ENCODE measurements at places on chromosomes 4 and X.

- ATAC-seq, result no peak
Observed at GRCh38 chr4:162364651-162365050, 200.9 kb upstream of the FSTL5 start.

GRCh38 chrX:111284631-111285293, 14.5 kb upstream of the CAPN6 start:
- no peak for ATAC-seq

- peak; percentile 9 for ATAC-seq
Observed at GRCh38 chr4:184653650-184654049, 4.1 kb downstream of the PRIMPOL start.

DNA sequence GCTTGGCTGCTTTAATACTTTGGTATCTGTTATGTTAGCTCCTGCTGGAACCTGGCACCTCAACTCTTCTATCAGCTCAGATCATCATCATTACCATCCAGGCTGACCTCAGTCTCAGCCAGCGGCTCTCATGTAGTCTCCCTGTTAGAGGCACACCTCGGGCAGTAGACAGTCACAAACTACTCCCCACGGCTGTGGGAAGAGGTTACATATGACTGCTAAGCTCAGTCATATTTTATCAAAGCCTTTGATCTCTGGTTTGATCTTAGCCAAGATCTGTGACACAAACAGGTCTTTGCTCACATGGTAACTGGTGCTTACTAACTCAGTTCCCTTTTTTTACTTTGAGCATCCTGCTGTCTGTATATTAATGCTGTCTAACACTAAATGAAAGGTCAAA, 384.9 kb downstream of the CENPC start:
- ATAC-seq, result peak; percentile 73

- no peak for ATAC-seq
Observed at GRCh38 chrX:22163326-22163725, 109.4 kb upstream of the CBLL2 start.

- ATAC-seq, result no peak
Observed at GRCh38 chr4:8842614-8843013, 29.0 kb downstream of the HMX1 start.

DNA sequence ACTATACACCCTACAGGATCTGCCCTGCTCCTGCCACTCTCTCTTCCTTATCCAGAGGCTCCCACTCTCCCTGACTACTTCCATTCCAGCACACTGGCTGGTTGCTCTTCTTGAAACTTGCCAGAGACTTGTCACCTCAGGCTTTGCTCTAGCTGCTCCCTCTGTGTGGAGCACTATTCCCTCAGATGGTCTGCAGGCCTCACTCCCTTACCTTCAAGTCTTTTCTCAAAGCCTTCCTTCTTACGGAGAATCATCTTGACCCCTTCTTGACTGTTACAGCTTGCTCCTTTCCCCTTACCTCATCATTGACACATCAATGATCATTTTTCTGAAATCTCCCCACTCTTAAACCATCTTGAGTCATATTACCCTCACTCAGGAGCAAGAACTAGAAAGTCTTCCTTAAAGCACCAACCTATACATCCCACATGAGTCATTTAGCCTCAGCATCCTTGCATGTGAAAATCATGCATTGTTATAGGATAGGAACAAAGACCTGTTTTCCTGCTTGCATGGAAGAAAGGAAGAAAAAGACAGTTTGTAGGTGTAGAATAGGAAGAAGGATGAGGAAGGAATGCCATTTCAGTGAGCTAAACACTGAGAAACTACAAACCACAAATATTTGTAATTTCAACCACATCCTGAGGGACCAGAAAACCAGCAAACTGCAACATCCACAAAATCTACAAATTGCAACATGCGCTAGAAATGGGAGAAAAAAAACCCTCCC, 55.7 kb downstream of the ANTXR2 start:
- no peak for ATAC-seq

DNA sequence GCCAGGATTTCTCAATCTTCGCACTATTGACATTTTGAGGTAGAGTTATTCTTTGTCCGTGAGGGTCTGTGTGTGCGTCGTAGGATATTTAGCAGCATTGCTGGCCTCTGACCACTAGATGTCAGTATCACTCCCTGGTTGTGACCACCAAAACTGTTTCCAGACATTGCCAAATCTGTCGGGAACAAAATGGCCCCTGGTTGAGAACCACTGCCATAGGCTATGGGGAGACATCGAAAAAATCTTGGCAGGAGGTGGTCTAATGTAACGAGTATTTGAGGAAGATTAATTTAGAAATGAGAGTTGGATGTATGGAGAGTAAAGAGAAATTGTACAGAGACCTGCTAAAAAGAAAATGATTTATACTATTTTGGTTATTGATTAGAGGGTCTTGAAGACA, 108.4 kb downstream of the DOCK11 start:
- ATAC-seq, result peak; percentile 49

DNA sequence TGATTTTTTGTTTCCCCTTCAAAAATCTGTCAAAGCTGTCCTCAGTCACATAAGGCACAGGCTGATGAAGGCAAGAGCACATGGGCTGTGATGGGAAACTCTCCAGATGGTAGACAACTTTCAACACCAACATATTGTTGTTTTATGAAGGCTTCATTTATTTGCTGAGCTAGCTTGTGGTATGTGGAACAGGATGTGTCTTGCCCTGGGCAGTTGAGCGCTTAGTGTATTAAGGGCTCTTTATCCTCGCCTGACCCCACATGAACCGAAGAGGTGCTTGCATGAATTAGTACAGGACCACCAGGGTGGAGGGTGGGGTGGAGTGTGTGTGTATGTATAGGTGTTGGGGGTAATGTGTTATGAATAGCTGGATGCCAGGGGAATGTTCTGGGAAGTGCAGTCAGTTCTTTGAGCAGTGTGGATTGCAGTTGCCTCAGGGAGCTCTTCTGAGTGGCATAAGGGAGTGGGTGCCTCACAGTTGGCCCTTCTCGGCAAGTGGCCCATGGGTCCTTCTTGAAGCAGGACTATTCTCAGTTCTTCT, 103.1 kb downstream of the PHEX start:
- ATAC-seq, result peak; percentile 62

- ATAC-seq, result no peak
Observed at GRCh38 chr4:83107631-83108030, 6.9 kb downstream of the PLAC8 start.

- ATAC-seq, result no peak
Observed at GRCh38 chrX:53440101-53440500, 5.9 kb upstream of the HSD17B10 start.

DNA sequence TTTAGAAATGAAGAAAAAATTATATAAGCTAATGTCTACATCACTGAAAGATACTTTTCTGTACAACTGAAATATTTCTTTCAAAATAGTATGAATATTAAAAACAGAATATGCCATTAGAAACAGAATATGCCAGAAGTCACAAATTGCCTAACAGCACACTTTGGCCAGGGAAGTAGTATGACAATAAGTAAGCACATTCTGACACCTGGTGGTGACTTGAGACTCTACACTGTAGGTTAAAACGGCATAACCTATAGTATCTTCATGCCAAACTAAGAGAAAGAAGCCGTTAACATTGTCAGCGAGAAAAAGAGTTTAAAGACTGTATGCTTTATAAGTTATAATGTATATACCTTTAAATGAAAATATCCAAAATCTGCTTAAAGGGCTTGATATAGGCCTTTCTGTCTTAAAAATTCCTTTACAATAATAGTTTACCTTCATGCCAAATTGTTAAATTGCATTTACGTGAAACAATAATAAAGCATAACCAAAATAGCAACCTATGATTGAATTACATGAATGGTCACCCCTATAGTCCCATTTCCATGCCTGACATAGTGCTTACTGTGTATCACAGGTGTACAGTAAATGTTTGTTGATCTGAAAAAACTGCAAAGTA, 32.8 kb downstream of the FAM13A start:
- ATAC-seq, result peak; percentile 88

DNA sequence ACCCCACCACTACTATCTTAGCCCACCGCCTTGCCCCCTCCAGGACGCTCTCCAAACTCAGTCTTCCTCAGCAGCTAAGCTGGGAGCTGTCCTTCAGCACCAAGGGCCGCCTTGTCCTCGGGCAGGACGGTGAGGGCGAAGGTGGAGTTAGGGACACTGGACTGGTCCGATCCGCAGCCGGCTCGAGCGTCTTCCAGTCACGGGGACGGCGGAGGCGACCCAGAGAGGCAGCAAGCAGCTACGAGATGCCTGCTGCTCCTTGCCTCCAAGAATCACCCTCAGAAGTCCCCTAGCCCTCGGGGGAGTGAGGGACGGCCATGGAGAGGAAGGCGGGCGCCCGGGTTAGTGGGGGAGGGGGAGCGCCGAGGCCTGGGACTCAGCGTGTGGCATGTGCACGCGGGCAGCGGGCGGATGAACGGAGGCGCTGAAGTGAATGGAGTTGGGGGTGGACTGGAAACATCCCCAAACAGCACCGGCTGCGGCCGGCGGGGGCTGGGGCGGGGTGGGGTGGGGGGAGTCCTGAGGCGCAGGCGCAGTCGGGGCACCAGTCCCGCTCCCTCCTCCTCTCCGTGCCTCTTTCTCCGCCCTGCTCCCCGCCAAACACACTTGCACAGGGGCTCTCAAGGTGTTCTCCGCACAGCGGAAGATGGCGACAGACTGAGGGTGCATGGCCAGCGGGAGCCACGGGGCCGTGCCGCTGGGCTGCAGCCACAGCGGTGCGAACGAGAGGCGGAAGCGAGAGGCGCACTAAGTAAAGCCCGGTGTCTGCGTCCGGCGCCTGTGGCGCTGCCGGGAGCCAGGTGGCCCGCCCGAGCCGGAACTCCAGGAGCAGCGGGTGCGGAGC, at the start of gene NALF2:
Gene NALF2, plus strand, starts transcription at position 545 of the 844 bp plus-strand sequence. CDS start 957 bp downstream, outside the sequence.
- peak; percentile 63 for ATAC-seq

DNA sequence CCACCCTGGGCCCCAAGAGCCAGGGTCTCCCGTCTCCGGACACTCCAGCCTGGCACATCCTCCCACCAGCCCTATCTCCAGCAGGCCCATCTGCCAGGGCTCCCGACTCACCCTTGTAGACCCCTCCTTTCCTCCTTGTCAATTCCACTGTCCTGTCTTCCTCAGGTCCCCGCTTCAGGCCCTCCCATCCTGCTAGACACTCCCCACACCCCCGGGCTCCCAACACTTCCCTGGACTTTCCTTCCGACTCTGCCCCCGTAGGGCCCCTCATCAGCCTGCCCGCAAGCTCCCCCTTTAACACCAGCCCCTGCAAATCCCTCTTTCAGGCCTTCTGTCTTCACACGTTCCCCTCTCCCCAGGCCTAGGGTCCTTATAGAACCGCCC, 1.1 kb downstream of the PRAF2 start:
- ATAC-seq, result no peak

- no peak for ATAC-seq
Observed at GRCh38 chr4:23972187-23972586, 82.3 kb upstream of the PPARGC1A start.

Measured in motor neuron (in vitro differentiated cells).